ENCODE measurements at places on chromosomes 4 and X. TPM values are rescaled to one million over a fixed set of nuclear protein-coding genes. Genes with fewer than 3 reads are reported as not detected.

- no peaks in the 10 kb centered on the region for H3K27me3 ChIP-seq
- no peak overlapping the region for H3K27ac ChIP-seq
- H3K4me3 ChIP-seq: no peak overlapping the region
- no peak for DNase-seq
- H3K4me1 ChIP-seq: no peaks in the 10 kb centered on the region
- no peaks in the 10 kb centered on the region for H3K36me3 ChIP-seq
Measured at GRCh38 chrX:150848914-150849365, 49.5 kb downstream of the CD99L2 start.

DNA sequence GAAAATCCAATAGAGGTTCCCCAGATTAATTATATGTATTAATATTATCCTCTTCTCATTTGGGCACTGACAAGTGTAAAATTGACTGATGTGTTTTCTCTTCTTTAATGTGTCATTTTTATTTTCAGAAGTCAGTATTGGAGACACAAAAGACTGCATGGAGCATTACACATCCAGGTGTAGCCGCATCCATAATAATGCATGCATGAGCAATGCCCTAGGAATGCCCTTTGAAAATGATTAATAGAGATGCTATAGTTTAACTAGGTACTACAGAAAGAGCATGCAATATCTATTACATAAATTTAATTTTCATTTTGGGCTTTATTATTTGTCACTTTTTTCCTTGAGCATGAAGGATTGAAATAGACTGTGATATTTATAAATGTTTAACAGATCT is 509.9 kb downstream of the SPOCK3 start:
- H3K4me3 ChIP-seq: no peak overlapping the region
- H3K27me3 ChIP-seq: no peaks in the 10 kb centered on the region
- no peak for DNase-seq
- no peaks in the 10 kb centered on the region for H3K4me1 ChIP-seq
- H3K27ac ChIP-seq: no peak overlapping the region
- no peaks in the 10 kb centered on the region for H3K36me3 ChIP-seq

DNA sequence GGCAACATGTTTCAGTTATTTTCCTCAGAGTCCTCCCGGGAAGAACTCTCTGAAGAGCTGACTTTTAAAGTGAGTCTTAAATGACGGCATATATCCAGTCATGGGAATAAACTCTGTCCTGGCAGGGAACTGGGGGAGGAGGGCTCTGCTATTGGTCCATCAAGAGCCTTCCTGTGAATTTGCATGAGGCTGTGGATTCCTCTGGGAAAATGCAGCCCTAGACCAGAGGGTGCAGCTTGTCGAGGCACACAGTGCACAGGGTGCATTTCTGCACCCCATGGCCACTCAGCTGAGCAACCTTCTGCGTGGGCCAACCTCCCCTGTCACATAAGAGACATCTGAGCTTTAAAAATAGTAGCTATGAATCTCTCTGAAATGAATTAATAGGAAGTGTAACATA is 360.0 kb downstream of the GALNTL6 start:
- no peak overlapping the region for H3K4me3 ChIP-seq
- H3K36me3 ChIP-seq: no peaks in the 10 kb centered on the region
- no peaks in the 10 kb centered on the region for H3K4me1 ChIP-seq
- no peaks in the 10 kb centered on the region for H3K27me3 ChIP-seq
- H3K27ac ChIP-seq: no peak overlapping the region

DNA sequence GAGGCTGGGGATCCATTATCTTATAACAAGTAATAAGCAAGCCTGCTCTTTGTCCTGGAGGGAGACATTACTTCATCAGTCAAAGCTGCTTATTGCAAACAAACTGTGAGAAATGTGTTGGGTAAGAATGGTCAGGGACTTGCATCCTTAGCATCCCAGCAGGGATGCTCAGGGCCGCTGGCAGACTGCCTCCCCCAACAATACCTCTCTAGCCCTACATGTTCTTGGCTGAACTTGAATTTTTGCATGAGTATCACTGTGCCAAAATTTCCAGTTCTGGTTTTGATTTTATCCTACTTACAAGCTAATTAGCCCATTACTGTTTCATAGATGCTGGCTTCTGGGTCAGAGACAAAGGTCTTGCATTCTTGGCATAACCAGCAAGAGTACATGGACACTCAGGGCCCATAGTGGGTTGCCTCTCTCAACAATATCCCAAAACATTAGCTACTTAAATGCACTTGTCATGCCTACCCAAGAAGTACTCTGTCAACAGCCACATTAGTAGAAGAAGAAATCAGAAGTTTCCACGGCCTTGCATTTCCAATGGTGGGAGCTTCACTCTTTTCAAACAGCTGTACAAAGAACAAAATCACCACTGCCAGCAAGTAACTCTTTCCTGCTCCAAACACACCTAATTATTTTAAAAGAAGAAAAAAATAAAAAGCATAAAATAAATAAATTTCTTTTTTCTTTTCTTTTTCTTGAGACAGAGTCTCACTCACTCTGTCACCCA is 41.9 kb upstream of the NEUROG2 start:
- DNase-seq: no peak
- no peaks in the 10 kb centered on the region for H3K4me1 ChIP-seq
- H3K4me3 ChIP-seq: no peak overlapping the region
- no peaks in the 10 kb centered on the region for H3K27me3 ChIP-seq
- no peak overlapping the region for H3K27ac ChIP-seq
- H3K36me3 ChIP-seq: no peaks in the 10 kb centered on the region

- H3K36me3 ChIP-seq: no peaks in the 10 kb centered on the region
- peak overlapping the region; percentile 96 for H3K4me3 ChIP-seq
- H3K4me1 ChIP-seq: peaks cover 5% of the 10 kb centered on the region
Measured at GRCh38 chr4:7937006-7937405, 2.7 kb downstream of the AFAP1 start.

GRCh38 chr4:176830971-176831370 is 38.2 kb upstream of the VEGFC start:
- no peaks in the 10 kb centered on the region for H3K4me1 ChIP-seq
- H3K27ac ChIP-seq: no peak overlapping the region
- no peak for DNase-seq
- no peak overlapping the region for H3K4me3 ChIP-seq
- H3K27me3 ChIP-seq: no peaks in the 10 kb centered on the region

Gene MAGEA3
- total RNA-seq: not detected

DNA sequence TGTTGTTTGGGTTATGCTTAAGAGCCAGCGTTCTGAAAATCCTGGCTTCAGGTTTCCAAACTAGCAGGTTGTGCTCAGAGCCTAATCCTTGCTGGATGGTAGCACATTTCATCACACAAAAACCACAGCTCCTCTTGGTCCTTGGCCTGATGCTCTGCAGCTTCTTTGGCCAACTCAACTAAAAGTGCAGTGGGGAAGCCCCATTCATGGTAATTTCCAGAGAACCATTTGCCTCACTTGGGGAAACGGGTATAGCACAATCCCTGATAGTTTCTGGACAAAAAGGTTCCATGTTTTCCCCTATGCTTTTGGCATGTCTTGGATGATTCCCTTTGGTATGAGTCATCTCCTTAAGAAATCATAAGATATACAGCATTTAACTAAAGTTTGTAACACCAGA is 78.7 kb downstream of the SYNPO2 start:
- no peak overlapping the region for H3K4me3 ChIP-seq
- H3K27ac ChIP-seq: peak overlapping the region; percentile 88
- H3K4me1 ChIP-seq: peaks cover 19% of the 10 kb centered on the region
- no peaks in the 10 kb centered on the region for H3K27me3 ChIP-seq
- no peak for DNase-seq

GRCh38 chrX:149145845-149146285 is 359.2 kb downstream of the IDS start:
- no peak for DNase-seq
- H3K4me3 ChIP-seq: no peak overlapping the region
- no peaks in the 10 kb centered on the region for H3K27me3 ChIP-seq
- no peak overlapping the region for H3K27ac ChIP-seq
- H3K36me3 ChIP-seq: no peaks in the 10 kb centered on the region

Gene ASB12
- total RNA-seq: not detected

Gene KCNIP4
- total RNA-seq: 11.1 TPM

Gene CFAP47
- total RNA-seq: 9.3 TPM

- no peaks in the 10 kb centered on the region for H3K36me3 ChIP-seq
- H3K27ac ChIP-seq: no peak overlapping the region
- H3K4me1 ChIP-seq: no peaks in the 10 kb centered on the region
- H3K27me3 ChIP-seq: no peaks in the 10 kb centered on the region
Measured at GRCh38 chr4:138190452-138190858, 51.7 kb downstream of the SLC7A11 start.

GRCh38 chrX:111216293-111216801 is 53.9 kb downstream of the CAPN6 start:
- DNase-seq: no peak
- H3K27me3 ChIP-seq: no peaks in the 10 kb centered on the region
- H3K36me3 ChIP-seq: no peaks in the 10 kb centered on the region

GRCh38 chr4:165433529-165433928 is 54.7 kb downstream of the CPE start:
- DNase-seq: no peak
- H3K27me3 ChIP-seq: no peaks in the 10 kb centered on the region
- H3K4me3 ChIP-seq: no peak overlapping the region
- no peaks in the 10 kb centered on the region for H3K4me1 ChIP-seq
- H3K27ac ChIP-seq: no peak overlapping the region

- H3K4me1 ChIP-seq: no peaks in the 10 kb centered on the region
- no peaks in the 10 kb centered on the region for H3K27me3 ChIP-seq
- no peak overlapping the region for H3K4me3 ChIP-seq
- no peak overlapping the region for H3K27ac ChIP-seq
- H3K36me3 ChIP-seq: no peaks in the 10 kb centered on the region
Measured at GRCh38 chr4:86968547-86968946, 33.7 kb downstream of the AFF1 start.

DNA sequence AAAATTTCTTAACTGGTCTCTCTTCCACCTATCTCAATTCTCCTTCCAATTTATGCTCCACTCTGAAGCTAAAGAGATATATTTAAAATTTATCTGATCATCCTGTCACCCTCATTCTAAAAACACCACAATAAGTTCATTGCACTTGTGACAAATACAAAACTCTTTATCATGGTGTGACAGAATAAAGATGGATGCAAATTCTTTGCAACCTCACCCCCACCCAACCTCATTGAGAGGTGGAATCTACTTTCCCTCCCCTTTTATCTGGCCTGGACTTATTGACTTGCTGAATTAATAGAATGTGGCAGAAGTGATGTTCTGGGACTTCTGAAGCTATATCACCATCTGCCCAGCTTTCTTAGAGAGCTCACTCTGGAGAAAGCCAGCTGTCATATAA is 46.5 kb downstream of the IDS start:
- H3K27me3 ChIP-seq: no peaks in the 10 kb centered on the region
- no peak overlapping the region for H3K4me3 ChIP-seq
- no peak for DNase-seq
- H3K27ac ChIP-seq: no peak overlapping the region
- H3K36me3 ChIP-seq: no peaks in the 10 kb centered on the region
- no peaks in the 10 kb centered on the region for H3K4me1 ChIP-seq

DNA sequence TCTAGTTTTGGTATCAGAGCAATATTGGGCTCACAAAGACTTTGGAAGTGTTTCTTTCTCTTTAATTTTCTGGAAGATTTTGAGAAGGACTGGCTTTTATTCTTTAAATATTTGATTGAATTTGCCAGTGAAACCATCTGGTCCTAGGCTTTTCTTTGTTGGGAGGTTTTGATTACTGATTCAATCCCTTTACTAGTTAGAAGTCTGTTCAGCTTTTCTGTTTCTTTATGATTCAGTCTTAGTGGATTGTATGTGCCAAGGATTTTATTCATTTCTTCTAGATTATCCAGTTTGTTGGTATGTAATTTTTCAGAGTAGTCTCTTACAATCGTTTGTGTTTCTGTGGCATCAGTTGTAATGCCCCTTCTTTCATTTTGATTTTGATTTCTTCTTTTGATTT is 28.6 kb downstream of the GLRB start:
- H3K27me3 ChIP-seq: no peaks in the 10 kb centered on the region
- no peak for DNase-seq
- no peaks in the 10 kb centered on the region for H3K36me3 ChIP-seq
- H3K4me3 ChIP-seq: no peak overlapping the region

DNA sequence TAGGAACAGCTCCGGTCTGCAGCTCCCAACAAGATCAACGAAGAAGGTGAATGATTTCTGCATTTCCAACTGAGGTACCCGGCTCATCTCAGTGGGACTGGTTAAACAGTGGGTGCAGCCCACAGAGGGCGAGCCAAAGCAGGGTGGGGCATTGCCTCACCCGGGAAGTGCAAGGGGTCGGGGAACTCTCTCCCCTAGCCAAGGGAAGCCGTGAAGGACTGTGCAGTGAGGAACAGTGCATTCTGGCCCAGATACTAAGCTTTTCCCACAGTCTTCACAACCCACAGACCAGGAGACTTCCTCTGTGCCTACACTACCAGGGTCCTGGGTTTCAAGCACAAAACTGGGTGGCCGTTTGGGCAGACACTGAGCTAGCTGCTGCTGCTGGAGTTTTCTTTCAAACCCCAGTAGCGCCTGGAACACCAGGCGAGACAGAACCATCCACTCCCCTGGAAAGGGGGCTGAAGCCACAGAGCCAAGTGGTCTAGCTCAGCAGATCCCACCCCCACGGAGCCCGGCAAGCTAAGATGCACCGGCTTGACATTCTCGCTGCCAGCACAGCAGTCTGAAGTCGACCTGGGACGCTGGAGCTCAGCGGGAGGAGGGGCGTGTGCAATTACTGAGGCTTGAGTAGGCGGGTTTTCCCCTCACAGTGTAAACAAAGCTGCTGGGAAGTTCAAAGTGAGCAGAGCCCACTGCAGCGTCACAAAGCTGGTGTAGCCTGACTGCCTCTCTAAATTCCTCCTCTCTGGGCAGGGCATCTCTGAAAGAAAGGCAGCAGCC is 84.6 kb downstream of the THOC2 start:
- H3K36me3 ChIP-seq: no peaks in the 10 kb centered on the region
- no peaks in the 10 kb centered on the region for H3K27me3 ChIP-seq
- H3K27ac ChIP-seq: no peak overlapping the region
- DNase-seq: no peak

GRCh38 chr4:88693792-88694191 is 3.8 kb downstream of the NAP1L5 start:
- H3K36me3 ChIP-seq: no peaks in the 10 kb centered on the region
- no peak overlapping the region for H3K27ac ChIP-seq
- H3K27me3 ChIP-seq: no peaks in the 10 kb centered on the region

GRCh38 chrX:47507153-47507867 is 24.3 kb upstream of the ZNF41 start:
- DNase-seq: no peak
- H3K27ac ChIP-seq: no peak overlapping the region
- H3K36me3 ChIP-seq: no peaks in the 10 kb centered on the region
- H3K27me3 ChIP-seq: no peaks in the 10 kb centered on the region

DNA sequence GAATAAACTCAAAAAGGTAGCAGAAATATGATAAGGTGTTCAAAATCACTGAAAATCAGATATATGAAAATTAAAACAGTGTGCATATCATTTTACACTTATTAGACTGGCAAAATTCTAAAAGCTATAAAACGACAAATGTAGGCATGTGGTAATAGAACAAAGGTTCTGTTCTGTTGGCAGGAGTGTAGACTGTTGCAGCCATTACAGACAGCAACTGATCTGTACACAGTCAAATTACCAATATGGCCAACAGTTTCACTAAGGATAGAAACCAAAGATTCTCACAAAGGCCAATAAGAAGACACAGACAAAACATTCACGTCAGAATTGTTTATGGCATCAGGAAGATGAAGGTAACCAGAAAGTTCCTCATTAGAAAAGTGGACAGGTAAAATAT is 112.8 kb upstream of the PLS3 start:
- no peak for DNase-seq
- H3K27ac ChIP-seq: no peak overlapping the region
- no peaks in the 10 kb centered on the region for H3K36me3 ChIP-seq
- H3K4me1 ChIP-seq: no peaks in the 10 kb centered on the region

Measured in uterus (tissue), 4 donors.